ENCODE measurements at places on chromosomes 4 and X. TPM values are rescaled to one million over a fixed set of nuclear protein-coding genes. Genes with fewer than 3 reads are reported as not detected.

GRCh38 chr4:163967263-163967662 is 472.8 kb downstream of the TMA16 start:
- no peak for DNase-seq
- no peaks in the 10 kb centered on the region for H3K36me3 ChIP-seq
- H3K4me3 ChIP-seq = no peak overlapping the region
- H3K4me1 ChIP-seq = no peaks in the 10 kb centered on the region
- no peak overlapping the region for H3K27ac ChIP-seq

DNA sequence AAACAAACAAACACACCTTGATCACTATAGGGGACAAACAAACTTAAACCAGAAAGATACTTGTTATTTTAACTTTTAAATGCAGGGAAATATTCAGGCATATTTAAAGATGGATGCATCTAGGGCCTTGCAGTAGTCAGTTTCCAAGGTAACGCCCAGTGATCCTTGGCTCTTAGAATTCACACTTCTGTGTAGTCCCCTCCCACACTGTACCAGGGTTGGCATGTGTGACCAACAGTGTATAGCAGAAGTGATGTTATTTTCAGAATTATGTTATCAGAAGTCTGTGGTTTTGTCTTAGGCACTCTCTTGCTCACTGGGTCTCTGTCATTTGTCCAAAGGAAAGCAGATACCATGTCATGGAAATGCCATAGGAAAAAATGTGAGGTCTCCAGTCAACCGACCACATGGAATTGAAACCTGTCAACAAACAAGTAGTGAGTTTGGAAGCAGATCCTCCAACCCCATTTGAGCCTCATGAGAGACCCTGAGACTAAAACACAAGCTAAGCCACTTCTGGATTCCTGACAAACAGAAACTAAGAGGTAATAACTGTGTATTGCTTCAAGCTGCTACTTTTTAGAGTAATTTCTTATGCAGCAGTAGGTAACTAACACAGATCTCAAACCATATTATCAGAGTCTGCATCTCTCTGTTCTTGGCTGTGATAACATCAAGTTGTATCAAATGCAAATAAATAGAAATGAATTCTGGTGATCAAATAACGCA is 670.3 kb downstream of the KCTD8 start:
- DNase-seq = no peak
- H3K4me3 ChIP-seq = no peak overlapping the region
- H3K27me3 ChIP-seq = no peaks in the 10 kb centered on the region

- no peak overlapping the region for H3K27ac ChIP-seq
- DNase-seq = no peak
- no peaks in the 10 kb centered on the region for H3K4me1 ChIP-seq
- H3K27me3 ChIP-seq = no peaks in the 10 kb centered on the region
- H3K4me3 ChIP-seq = no peak overlapping the region
These were observed 18.0 kb upstream of the CYP2U1 start for GRCh38 chr4:107913283-107913899.

DNA sequence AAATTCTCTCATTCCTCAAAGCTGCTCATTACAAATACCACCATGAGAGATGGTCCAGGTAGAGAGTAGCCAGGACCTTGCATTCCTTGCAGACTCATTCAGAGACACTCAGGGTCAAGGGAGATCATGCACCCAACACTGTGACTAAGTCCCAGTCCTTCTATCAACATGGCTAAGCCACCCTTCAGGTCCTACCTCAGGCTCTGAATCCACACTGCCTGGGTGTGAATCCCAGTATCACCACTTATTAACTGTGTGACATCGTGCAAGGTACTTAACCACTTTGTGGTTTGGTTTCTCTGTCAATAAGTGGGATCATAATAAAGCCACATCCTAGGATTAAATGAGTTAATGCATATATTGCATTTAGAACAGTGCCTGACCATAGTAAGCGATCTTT is 124.1 kb upstream of the NEIL3 start:
- H3K36me3 ChIP-seq = no peaks in the 10 kb centered on the region
- no peak overlapping the region for H3K27ac ChIP-seq
- peaks cover 21% of the 10 kb centered on the region for H3K4me1 ChIP-seq
- no peaks in the 10 kb centered on the region for H3K27me3 ChIP-seq

- no peaks in the 10 kb centered on the region for H3K36me3 ChIP-seq
- H3K27me3 ChIP-seq = no peaks in the 10 kb centered on the region
- no peak overlapping the region for H3K4me3 ChIP-seq
These were observed 353.0 kb downstream of the IDS start for GRCh38 chrX:149151805-149152757.

DNA sequence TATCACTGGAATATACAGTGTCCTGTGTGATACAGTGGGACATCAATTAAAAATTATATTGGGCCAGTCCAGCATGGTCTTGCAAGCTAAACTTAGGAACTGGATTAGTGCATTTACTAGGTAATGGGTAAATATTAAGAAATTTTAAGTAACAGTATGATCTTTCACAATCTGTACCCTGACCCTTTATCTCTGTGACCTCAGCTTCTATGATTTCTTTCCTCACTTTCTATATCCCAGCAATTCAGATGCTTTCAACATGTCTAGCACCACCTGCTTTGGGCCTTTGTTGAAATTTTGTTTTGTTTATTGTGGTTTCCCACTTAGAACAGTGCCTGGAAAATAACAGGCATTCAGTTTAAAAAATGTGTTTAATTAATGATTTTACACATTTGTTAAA is 2295.4 kb downstream of the ARAP2 start:
- no peak overlapping the region for H3K4me3 ChIP-seq
- H3K4me1 ChIP-seq = no peaks in the 10 kb centered on the region
- no peaks in the 10 kb centered on the region for H3K36me3 ChIP-seq

DNA sequence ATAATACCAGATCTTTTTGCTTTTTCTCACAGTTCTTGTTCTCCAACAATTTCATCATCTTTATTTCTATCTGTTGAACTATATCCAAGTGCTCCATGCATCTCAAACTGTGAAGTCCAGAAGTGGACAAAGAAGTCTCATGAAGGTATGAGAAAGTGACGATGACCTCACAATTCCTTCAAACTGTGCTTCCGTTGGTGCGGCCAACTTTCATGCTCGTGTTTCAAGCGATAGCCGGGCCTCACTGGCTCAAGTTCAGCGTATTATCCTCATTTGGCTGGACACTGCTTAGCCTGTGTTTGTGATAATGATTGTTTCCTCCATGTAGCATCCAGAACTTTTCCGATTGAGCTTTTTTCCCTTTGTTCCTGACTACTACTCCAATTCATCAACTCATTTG is 143.1 kb downstream of the PALLD start:
- no peaks in the 10 kb centered on the region for H3K27me3 ChIP-seq
- H3K36me3 ChIP-seq = no peaks in the 10 kb centered on the region
- no peak overlapping the region for H3K4me3 ChIP-seq
- H3K27ac ChIP-seq = no peak overlapping the region
- peaks cover 63% of the 10 kb centered on the region for H3K4me1 ChIP-seq

- H3K4me1 ChIP-seq = no peaks in the 10 kb centered on the region
- no peak overlapping the region for H3K4me3 ChIP-seq
- H3K36me3 ChIP-seq = no peaks in the 10 kb centered on the region
- DNase-seq = no peak
- no peaks in the 10 kb centered on the region for H3K27me3 ChIP-seq
These were observed 182.4 kb upstream of the CXXC4 start for GRCh38 chr4:104677116-104677515.

- H3K27ac ChIP-seq = peak overlapping the region; percentile 9
- H3K4me3 ChIP-seq = no peak overlapping the region
- H3K36me3 ChIP-seq = no peaks in the 10 kb centered on the region
- peak; percentile 27 for DNase-seq
These were observed 105.6 kb upstream of the SMIM31 start for GRCh38 chr4:164648151-164648848.

DNA sequence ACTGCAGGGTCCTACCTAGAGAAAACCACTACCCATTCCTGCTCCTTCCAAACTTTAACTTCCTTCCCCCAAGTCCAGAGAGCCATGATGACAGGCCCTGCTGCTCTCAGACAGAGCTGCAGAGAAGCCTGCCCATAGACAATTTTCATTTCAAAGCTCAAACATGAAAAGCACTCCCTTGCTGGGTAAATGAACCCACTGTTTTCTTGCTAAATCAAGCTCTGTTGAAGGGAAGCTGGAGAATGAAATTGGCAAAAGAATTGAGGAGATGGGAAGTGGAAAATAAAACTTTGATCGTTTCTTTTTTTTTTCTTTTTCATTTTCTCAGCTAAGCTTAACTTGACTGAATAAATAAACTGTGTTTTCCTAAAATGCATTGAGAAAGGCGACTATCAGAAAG is 331.1 kb upstream of the CPEB2 start:
- peaks cover 3% of the 10 kb centered on the region for H3K4me1 ChIP-seq
- H3K36me3 ChIP-seq = no peaks in the 10 kb centered on the region
- H3K27ac ChIP-seq = no peak overlapping the region
- no peak for DNase-seq
- H3K4me3 ChIP-seq = no peak overlapping the region
- H3K27me3 ChIP-seq = peaks cover 3% of the 10 kb centered on the region

GRCh38 chr4:112557676-112558411 is 41.9 kb upstream of the NEUROG2 start:
- DNase-seq = no peak
- H3K27ac ChIP-seq = no peak overlapping the region
- H3K27me3 ChIP-seq = no peaks in the 10 kb centered on the region
- H3K4me1 ChIP-seq = peaks cover 9% of the 10 kb centered on the region
- no peaks in the 10 kb centered on the region for H3K36me3 ChIP-seq
- no peak overlapping the region for H3K4me3 ChIP-seq

The NWD2 gene
- not detected for total RNA-seq

The PLP1 gene
- 0.29 TPM for total RNA-seq

The ZNF330 gene
- 33.7 TPM for total RNA-seq

The UGT2A1 gene
- total RNA-seq = not detected

Measured in osteoblast (primary cell).